Heart right ventricle (tissue), 16 donors: ENCODE measurements at places on chromosomes 7 and 10. TPM values are rescaled to one million over a fixed set of nuclear protein-coding genes. Genes with fewer than 3 reads are reported as not detected.

Gene ZNF804B
- not detected for total RNA-seq

Gene CYP3A7
- not detected for total RNA-seq

Gene EPHB6
- 5.4 TPM for total RNA-seq

Gene NUTM2E
- not detected for total RNA-seq

- no peak for DNase-seq
Observed at GRCh38 chr7:17408245-17408903, 109.9 kb downstream of the AHR start.

GRCh38 chr10:131146790-131147189, 164.7 kb downstream of the TCERG1L start:
- no peak for DNase-seq

DNA sequence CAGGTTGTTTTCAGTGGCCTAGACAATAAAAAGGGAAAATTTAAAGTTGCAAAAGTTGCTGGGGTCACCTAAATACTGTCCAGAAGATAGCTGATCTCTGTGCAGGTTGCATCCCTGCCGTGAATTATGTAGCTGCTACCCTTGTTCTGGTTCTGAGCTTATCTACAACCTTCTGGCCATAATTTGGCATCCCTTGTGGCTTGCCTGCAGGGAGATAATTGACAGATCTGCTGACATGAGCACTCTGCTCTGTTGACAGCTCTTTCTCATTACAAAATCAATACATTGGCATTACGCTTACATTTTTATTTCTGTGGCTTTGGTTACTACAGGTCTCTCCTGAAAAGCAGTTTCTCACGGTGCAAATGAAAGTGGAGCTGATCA, 29.3 kb upstream of the HECTD2 start:
- DNase-seq = no peak

GRCh38 chr10:29377333-29377961, 88.6 kb downstream of the LYZL1 start:
- no peak for DNase-seq

GRCh38 chr7:142717453-142717852, 31.8 kb upstream of the PRSS1 start:
- no peak for DNase-seq

DNA sequence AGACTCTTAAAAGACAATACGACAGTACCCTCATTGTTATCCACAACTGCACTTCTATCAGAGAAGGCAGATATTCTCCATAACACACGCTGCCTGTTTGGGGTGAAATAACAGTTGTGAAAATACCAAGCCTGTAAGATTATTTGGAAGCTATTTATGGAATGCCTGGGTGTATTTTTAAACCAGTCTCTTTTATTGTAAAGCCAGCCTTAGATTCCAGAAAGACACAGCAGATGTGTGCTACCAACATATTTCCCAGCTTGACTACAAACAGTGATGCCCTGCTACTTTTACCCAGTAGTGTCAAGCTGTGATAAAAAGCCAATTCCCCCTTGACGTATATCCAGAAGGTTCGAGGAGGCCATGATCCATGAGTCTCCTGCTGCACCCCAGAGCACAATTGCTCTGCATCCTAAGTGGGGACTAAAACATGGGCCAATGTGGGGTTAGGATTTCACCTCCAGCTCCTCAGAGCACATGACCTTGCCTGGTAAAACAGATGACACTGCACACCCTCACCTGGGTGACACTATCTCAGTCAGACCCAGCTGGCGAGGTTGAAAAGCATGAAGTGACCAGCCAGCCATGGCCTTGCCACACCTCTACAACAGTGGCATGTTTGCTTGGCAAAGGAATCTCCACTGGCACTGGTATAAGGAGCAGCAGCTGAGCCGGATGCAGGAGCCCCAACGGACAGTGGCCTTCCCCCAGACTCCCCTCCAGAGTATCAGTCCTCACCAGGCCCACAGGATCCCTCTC, 62.2 kb downstream of the GFRA1 start:
- DNase-seq = no peak
